Urinary bladder (tissue), 4 donors: ENCODE measurements at places on chromosomes 6 and 20. TPM values are rescaled to one million over a fixed set of nuclear protein-coding genes. Genes with fewer than 3 reads are reported as not detected.

Gene VSTM2L
- 1.6 TPM for polyA plus RNA-seq

Gene SCGN
- polyA plus RNA-seq, result 0.09 TPM

GRCh38 chr6:43020847-43021246 is 576 bp upstream of the RRP36 start:
- no peak for DNase-seq

GRCh38 chr6:35497571-35498421 is 917 bp upstream of the TEAD3 start:
- DNase-seq, result no peak

DNA sequence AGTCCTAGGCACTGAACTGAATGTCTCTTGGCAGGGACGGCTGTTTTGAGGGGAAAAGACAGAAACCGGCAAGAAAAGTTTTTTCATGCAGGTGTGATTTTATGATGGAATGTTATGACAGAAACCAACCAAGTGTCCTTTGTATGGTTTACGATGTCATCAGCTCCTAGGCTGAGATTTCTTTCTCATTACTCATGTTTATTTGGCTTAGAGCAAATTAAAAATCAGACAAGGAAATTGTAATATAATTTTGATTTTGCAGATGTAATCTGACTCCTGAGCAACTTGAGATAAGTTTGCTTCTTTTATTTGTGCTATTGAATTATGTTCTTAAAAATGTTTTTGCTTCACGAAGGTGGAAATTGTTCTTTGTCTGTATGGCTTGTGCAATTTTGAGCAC is 58.8 kb upstream of the MAP3K7 start:
- no peak for DNase-seq

Gene CYP24A1
- 2.2 TPM for polyA plus RNA-seq

GRCh38 chr20:62989201-62989601 is 17.6 kb downstream of the BHLHE23 start:
- no peak for DNase-seq

Gene SLA2
- polyA plus RNA-seq, result 0.38 TPM

Gene C4B
- 142 TPM for polyA plus RNA-seq

DNA sequence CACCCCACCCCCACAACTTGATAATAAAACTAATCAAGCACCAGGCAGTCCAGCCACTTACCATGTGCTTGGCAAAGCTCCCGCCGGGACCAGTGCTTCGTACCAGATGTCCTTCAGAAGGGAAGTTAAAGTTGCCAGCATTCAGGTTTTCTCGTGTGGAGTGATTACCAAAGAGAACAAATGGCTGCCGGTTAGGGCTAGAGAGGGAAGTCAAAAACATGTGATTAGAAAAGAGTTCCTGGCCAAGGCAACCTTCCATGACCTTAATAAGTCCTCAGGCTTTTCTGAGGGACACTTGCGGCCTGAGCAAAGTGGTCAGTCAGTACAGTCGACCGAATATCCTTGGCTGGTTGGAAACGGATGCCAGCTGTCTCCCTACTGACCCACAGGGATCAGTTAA is 67.0 kb downstream of the DNAAF9 start:
- no peak for DNase-seq

DNA sequence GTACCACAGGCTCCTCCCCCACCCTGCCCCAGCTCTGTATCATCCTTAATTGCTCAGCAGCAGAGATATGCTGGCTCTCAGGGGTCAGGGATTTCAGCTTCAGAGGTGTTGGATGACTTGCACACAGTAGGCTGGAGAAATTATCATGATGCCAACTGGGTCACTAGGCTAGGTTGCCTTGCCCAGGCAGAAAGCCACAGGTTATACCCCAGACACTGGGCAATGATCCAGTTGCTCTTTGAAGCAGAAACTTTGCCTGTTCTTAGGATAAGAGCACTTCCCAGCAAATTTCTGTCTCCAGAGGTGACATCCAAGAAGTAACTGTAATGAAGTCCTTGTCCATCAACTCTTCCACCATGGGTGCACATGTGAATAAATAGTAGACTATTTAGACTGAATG is 38.3 kb upstream of the SCML4 start:
- DNase-seq, result no peak

- DNase-seq, result no peak
These were observed 45.6 kb upstream of the RIPOR2 start for GRCh38 chr6:24981386-24981760.

GRCh38 chr20:48909910-48910309 is 11.6 kb upstream of the ARFGEF2 start:
- no peak for DNase-seq

GRCh38 chr6:92820601-92821000 is 598.8 kb downstream of the EPHA7 start:
- DNase-seq, result no peak

Gene TRIM27
- polyA plus RNA-seq, result 35.0 TPM

Gene PRIM2
- 6.9 TPM for polyA plus RNA-seq

DNA sequence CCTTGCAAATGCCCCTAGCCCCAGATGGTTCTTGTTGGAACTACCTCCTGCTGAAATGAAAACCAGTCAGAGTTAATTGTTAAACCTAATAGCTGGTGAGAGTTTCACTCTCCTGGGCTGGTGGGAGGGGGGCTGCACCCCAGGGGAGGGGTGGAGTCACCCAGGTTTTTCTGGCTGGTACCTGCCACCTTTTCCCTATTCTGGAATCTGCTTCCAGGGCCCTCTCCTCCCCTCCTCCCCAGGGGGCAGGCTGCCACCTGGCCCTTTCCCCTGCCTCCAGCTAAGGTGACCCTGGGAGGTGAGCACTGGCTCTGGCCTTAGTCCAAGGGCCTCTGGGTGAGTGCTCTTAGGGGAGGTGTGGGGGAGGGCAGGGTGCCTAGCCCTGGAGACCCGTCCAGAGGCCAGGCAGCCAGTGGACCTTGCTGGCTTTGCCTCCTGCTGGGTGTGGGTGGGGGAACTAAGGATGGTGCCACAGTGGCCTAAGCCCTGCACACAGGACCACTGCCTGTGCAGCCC is 48.8 kb upstream of the EPB41L1 start:
- DNase-seq, result no peak

DNA sequence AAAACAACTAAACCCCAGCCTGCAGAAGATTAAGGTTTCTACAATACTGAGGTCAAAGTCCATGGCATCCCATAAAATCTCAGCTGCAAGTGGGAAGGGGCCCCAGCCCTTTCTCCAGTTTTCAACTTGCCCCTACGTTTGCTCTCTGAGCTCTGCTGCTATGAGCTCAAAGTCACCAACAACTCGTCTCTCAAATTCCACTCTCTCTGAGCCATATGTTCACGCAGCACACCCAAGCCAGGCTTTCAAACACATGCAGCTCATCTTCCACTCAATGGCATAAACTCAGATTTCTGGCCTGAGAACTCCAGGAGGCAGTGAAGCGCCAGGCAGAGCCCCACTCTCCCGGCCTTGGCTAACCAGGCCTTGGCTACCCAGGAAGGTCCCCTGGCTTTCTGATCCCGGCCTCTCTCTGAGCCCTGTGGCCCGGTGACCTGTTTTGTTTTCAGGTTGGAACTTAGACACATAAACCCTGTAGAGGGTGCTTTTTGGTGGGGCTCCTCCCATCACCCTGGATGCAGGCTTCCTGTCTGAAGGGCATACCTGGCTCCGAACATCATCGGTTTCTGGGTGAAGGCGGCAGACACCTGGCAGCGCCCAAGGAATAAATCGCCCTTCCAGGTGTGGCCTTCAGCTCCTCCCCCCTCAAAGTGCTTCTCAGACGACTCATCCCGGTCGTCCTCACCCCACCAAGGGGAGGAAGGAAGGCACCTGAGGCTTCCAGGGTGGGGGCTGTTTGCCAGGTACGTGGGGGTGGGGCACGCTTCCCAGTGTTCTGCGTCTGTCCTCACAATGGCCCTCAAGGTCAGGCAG is 12.4 kb downstream of the SLC22A23 start:
- no peak for DNase-seq

Gene TBX18
- 8.3 TPM for polyA plus RNA-seq

- no peak for DNase-seq
These were observed 109.6 kb downstream of the SLC35B3 start for GRCh38 chr6:8325743-8326142.

- DNase-seq, result peak; percentile 73
These were observed 572 bp downstream of the ZNF341 start for GRCh38 chr20:33732166-33732970.

- DNase-seq, result no peak
These were observed 64.7 kb downstream of the KCNS1 start for GRCh38 chr20:45036044-45036755.

GRCh38 chr6:273551-274058 is 18.7 kb upstream of the DUSP22 start:
- DNase-seq, result no peak

DNA sequence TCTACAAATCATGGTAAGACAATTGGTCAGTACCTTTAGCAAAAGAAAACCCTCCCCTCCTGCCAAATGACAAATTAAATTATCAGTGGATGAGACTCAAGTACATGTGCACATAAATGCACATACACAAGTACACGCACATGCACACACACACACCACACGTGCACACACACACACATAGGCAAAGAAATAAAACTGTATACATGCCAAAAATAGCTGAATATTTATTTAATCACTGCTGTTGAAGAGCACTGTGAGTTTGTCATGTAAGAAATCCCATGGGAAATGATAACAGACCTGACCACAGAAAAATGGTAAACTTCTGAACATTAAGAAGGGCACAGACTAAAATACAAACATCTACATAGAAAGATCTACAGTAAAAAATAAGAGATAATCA is 46.6 kb upstream of the TNFAIP3 start:
- DNase-seq, result no peak

GRCh38 chr6:137827977-137828810 is 38.9 kb upstream of the TNFAIP3 start:
- DNase-seq, result no peak

GRCh38 chr6:138656364-138657064 is 117.1 kb upstream of the CCDC28A start:
- no peak for DNase-seq

GRCh38 chr6:16031278-16031981 is 97.5 kb upstream of the MYLIP start:
- DNase-seq, result no peak

Gene GJA10
- polyA plus RNA-seq, result not detected

DNA sequence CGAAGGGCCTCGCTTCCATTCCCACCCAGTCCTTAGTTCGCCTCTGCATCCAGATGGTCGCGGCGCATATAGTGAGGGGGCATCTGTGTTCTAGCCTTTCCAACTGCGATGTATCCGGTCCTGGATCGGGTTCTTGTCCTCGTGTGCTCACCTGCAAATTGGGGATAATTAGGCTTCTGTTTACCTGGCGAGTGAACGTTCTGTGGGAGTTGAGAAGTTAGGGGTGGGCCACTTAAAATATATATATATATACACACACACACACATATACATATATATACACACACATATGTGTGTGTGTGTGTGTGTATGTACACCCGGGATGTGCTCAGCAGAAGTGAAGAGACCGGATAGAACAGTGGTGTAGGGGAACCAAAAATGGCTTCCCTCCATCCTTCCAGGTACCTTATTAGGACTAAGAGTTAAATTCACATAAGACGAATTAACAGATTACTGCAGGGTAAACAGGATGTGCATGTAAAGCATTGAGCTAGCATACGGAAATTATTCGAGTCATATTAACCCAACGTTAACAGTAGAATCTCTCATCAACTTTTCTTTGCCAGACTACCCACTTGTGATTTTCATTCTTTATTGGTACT is 537 bp downstream of the CSTF1 start:
- no peak for DNase-seq

DNA sequence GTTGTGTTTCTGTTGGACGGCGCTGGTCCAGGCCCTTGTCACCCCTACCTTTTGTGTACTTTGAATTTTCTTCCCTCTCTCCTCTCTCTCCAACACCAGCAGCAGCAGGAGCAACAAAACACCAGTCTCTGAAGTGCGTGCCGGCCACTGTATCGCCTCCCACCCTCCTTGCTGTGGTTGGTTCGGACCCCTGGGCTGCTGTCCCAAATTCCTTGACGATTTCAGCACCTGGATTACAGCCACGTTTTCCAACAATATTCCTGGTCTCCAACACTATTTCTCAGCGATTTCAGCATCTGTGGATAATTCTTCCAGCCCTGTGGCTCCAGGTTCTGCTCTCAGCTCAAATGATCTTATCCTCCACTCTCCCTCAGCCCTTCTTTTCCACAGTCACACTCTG is 11.8 kb downstream of the MAS1 start:
- DNase-seq, result no peak

Gene VIP
- polyA plus RNA-seq, result 13.3 TPM

Gene HLA-DRB1
- 107 TPM for polyA plus RNA-seq

GRCh38 chr6:137853569-137854213 is 13.4 kb upstream of the TNFAIP3 start:
- no peak for DNase-seq

- DNase-seq, result no peak
These were observed 68.4 kb downstream of the DNAAF9 start for GRCh38 chr20:3339076-3339475.

Gene ENPP5
- 5.0 TPM for polyA plus RNA-seq

Gene SNRPB
- 175 TPM for polyA plus RNA-seq

- no peak for DNase-seq
These were observed 19.2 kb upstream of the FAM83C start for GRCh38 chr20:35311409-35311808.

Gene RHAG
- 0.24 TPM for polyA plus RNA-seq

Gene PLN
- polyA plus RNA-seq, result 96.0 TPM

DNA sequence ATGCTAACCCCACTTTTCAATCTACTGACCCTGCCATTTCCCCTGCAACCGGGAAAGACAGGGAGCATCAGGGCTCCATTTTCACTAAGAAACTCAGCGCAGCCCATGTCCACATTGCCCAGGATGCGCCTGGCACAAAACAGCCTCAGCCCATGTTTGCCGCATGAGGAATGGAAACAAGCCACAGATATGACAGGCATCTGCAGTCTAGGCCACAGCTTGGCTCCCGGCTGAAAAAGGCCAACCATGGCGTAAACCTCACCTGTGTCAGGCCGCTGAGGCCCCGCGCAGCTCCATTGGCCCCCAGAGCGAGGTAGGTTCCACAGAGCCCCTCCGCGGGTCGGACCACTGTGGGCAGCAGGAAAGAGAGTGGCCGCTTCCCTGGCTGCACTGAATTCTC is 21.7 kb downstream of the GGT7 start:
- no peak for DNase-seq

Gene RRP36
- 38.1 TPM for polyA plus RNA-seq

- DNase-seq, result no peak
These were observed 27.3 kb upstream of the SPDEF start for GRCh38 chr6:34583461-34583860.

Gene DEFB132
- polyA plus RNA-seq, result 0.04 TPM

DNA sequence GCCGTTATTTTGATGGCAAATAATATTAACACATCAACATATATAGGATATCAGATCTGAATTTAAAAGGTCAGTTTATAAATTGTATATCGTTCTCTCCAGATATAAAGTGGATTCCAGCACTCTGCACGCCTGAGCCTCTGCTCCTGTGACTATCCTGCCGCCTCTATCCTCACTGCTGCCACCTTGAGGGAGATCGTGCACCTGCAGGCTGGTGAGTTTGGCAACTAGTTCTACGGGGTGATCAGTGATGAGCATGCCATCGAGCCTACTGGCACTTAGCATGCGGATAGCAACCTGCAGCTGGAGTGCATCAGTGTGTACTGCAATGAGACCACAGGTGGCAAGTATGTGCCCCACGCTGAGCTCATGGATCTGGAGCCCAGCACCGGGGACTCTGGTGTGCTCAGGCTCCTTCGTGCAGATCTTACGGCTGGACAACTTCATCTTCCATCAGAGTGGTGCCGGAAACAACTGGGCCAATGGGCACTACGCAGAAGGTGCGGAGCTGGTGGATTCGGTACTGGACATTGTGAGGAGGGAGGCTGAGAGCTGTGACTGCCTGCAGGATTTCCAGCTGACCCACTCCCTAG is 84.9 kb downstream of the FBXO5 start:
- DNase-seq, result no peak

Gene XKR7
- 0.03 TPM for polyA plus RNA-seq

Gene HFE
- polyA plus RNA-seq, result 9.4 TPM

GRCh38 chr20:36098364-36098763 is 56.2 kb upstream of the EPB41L1 start:
- DNase-seq, result no peak
